ENCODE measurements at places on chromosomes 3 and 15. TPM values are rescaled to one million over a fixed set of nuclear protein-coding genes. Genes with fewer than 3 reads are reported as not detected.

STAC gene
- total RNA-seq: 1.2 TPM

ZBTB47 gene
- total RNA-seq: 19.6 TPM

ILDR1 gene
- not detected for total RNA-seq

ATP8B4 gene
- 1.7 TPM for total RNA-seq

B3GALNT1 gene
- total RNA-seq: 23.7 TPM

DISP2 gene
- 0.17 TPM for total RNA-seq

SNTN gene
- total RNA-seq: not detected

ERC2 gene
- total RNA-seq: 0.79 TPM

RPS17 gene
- 931 TPM for total RNA-seq

ONECUT1 gene
- not detected for total RNA-seq

CPLX3 gene
- total RNA-seq: not detected

CFAP161 gene
- total RNA-seq: 0.23 TPM

GRM2 gene
- under 0.01 TPM for total RNA-seq

NANOGP8 gene
- not detected for total RNA-seq

MFAP1 gene
- 36.1 TPM for total RNA-seq

SHC4 gene
- total RNA-seq: 0.17 TPM

ACTRT3 gene
- 4.7 TPM for total RNA-seq

All from dermis blood vessel endothelial cell (primary cell).